ENCODE measurements at places on chromosomes 3 and 15.

GRCh38 chr15:56244038-56244810 is 545 bp upstream of the RFX7 start:
- DNase-seq = no peak

DNA sequence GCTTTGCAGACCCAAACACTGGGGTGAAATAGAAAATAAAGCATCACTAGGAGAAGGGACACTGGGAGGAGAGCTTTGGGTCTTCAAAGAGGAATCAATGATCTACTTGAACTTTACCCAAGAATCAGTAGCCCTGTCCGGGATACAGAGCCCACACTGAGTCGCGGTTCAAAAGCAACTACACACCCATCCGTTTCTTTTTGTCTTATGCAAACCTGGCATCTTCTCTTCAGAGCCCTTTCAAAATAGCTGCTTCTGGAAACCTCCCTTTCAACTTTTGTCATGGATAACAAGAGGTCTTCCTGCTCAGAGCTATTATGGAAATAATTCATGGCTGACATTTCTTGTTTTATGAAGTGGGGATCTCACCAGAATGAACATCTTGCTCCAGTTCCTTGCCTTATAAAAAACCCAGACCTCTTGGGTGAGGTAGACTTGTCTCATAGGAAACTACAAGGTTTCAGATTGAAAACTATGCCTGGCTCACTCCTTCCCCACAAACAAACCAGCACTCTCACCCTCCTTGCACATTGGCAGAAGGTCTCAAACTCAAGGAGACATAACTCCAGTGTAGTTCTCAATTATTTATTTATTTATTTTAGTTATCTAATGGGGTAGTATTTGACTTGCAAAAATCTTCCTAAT is 115.1 kb upstream of the ARHGEF3 start:
- DNase-seq = no peak

DNA sequence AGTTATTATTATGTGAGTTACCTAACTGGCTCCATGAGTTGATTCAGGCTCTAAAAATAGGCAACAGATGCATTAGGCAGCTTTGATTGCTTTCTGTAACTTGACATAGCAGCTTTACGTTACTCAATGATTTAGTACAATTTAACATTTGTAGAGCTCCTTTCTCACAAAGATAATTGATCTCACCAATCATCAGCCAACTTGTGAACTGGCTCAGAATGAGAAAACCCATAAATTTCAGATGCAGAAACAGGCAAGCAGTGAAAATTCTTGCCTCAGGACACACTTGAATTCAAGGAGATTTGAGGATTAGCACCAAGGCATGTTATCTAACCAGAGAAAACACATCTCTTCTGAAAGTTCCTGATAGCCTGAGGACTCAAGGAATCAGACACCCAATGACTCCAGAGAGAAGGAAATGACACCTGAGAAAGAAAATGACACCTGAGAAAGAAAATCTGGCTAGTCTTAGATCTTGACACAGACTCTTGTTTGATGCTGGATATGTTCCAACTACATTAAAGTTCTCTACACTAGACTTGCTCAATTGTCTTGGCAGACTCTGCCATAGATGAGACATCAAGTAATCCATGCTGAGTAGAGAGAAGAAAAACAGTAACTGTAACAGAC is 315.1 kb upstream of the CBLB start:
- no peak for DNase-seq

- DNase-seq = no peak
These were observed 19.8 kb downstream of the C3orf62 start for GRCh38 chr3:49257187-49257586.

- DNase-seq = no peak
These were observed 77.2 kb downstream of the LDHAL6B start for GRCh38 chr15:59283717-59284391.

DNA sequence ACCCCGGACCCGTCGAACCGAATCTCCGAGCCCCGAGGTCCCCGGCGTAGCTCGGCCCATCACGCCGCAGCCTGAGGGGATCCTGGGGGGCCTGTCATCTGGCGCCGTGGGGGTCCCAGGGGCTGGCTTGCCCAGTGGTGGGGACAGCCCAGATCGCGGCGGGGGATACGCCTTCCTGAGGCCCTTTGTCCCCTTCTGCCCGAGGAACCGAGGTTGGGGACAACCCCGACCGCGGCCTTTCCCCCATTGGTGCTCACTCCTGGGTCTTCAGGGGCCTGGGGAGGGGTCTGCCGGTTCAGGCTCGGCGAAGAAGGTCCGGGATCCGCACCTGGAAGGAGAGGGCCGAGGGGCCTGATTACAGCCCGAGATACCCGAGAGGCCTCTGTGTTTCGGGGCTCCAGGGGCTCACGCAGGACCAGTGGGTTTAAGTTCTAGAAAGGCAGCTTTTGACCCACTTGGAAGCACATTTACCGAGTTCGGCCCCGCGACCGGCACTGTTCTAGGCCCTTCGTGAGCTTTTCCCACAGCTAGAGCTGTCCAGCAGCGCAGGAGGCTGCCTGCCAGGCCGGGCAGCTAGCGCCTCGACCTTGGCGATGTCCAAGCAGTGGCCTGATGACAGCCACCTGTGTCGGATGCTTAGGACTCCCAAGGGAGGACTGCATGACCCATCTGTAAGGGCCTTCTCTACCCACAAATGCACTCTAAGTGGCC is 504 bp downstream of the ABHD2 start:
- DNase-seq = no peak

GRCh38 chr3:133992951-133993620 is 36.6 kb downstream of the SLCO2A1 start:
- no peak for DNase-seq

DNA sequence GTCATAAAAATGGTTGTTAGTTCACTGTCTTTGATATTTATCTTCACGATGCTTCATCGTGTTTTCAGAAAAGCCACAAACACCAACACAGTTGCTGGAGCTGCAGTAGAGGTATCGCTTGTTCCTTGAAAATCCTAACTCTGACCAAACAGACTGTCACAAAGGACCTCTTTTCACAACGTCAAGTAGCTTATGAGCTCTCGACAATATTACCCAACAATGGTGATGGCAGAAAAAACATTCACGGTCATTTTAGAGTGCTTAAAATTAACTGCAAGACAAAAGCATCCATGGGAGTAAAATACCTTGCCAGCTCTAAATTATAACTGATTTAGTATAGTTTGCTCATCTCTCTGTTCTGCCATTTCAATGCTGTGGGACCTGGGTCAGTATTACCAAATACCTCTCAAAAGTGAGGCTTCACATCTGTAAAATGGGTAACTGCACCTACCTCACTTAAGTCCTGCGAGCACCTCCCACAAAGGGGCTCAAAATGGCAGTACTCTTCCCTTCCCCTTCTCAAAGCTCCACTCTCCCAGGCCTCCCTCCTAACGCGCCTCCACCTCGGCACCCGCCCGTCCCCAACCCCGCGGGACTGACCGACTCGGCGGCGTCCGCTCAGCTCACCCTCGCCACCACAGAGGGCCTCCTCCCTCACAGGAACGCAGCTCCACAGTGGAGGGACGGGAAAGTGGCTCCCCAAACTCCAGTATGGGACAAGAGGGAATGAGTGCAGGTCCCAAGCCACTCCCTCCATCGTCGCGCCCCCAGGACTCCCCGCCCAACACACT is 546 bp downstream of the TRIM59 start:
- DNase-seq = no peak

GRCh38 chr3:11327619-11328018 is 55.4 kb downstream of the ATG7 start:
- no peak for DNase-seq

GRCh38 chr3:27425896-27426565 is 56.8 kb upstream of the NEK10 start:
- DNase-seq = no peak

GRCh38 chr3:156604642-156605144 is 49.8 kb upstream of the SSR3 start:
- DNase-seq = no peak

DNA sequence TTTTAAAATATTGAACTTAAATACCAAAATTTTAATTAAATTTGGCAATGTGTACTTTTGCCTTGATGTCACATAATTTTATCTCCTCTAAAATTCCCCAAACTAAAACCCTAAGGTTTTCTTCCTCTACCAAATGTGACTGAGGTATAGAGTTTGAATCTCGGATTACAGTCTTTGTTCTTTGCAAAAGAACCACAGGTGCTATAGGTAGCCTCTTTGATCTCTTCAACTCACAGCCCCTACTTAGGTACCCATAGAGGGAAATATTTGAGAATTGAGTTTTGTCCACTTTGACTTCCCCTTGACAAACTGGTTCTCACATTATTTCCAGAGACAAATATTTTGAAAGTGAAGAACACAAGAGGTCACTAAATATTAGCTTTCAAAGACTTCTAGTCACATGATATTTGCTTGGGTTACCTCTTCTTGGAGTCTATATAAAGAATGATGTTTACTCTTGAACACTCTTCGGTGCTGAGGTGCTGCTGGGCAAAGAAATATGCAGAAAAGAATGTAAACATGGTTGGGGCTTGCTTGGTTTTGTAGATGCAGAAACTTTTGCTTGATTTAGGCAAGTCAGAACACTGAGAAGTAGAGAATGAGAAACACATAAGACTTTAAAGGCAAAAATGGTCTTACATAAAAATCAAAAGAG is 120.8 kb upstream of the MCTP2 start:
- DNase-seq = no peak

DNA sequence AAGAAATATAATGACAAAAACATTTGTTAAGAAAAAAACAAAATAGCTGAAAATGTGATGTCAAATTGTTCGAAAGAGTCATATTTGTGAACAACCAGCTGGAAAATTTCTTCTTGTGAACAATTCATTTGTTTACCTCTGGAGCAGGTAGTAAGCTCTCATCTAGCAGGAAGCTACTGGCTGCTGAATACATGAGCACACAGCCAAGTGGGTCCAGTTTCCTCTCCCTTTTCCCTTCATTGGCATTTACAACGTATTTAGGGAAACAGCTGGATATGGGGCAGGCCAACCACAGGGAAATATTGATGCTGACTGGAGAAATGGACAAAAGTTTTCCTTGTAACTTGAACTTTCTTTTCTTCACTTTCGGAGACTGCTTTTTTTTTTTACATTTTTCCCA is 1354.7 kb upstream of the EPHA6 start:
- no peak for DNase-seq
